LHCN-M2 (cell line): ENCODE measurements at places on chromosomes 3 and 15. TPM values are rescaled to one million over a fixed set of nuclear protein-coding genes. Genes with fewer than 3 reads are reported as not detected.

CACNA2D2 gene
- total RNA-seq, result not detected in 2 replicates

C3orf85 gene
- not detected in 2 replicates for total RNA-seq

AADACL2 gene
- total RNA-seq, result not detected in 2 replicates

CD80 gene
- not detected in 2 replicates for total RNA-seq

ZNF770 gene
- 21.6 and 22.9 TPM in 2 replicates for total RNA-seq

BTLA gene
- total RNA-seq, result 0.17 TPM in 1 of 2 replicates, not detected in the other

RYR3 gene
- total RNA-seq, result not detected in 2 replicates

DUOX1 gene
- total RNA-seq, result under 0.01 and 0.06 TPM in 2 replicates

COL6A6 gene
- not detected in 2 replicates for total RNA-seq

GLDN gene
- total RNA-seq, result not detected in 2 replicates

GXYLT2 gene
- total RNA-seq, result 7.2 and 8.3 TPM in 2 replicates

C3orf49 gene
- total RNA-seq, result not detected in 2 replicates

DALRD3 gene
- total RNA-seq, result 42.5 and 45.7 TPM in 2 replicates

U2SURP gene
- 61.5 and 63.9 TPM in 2 replicates for total RNA-seq

XIRP1 gene
- total RNA-seq, result 0.71 and 4.1 TPM in 2 replicates

SGO1 gene
- total RNA-seq, result 19.3 and 20.0 TPM in 2 replicates

RLBP1 gene
- not detected in 2 replicates for total RNA-seq

NRROS gene
- 1.0 and 2.5 TPM in 2 replicates for total RNA-seq

MBD4 gene
- 25.3 and 28.8 TPM in 2 replicates for total RNA-seq

IQCF5 gene
- total RNA-seq, result not detected in 2 replicates

ULK3 gene
- 31.5 and 36.4 TPM in 2 replicates for total RNA-seq

C2CD4A gene
- not detected in 2 replicates for total RNA-seq

SLCO3A1 gene
- total RNA-seq, result under 0.01 TPM in 2 replicates

ITGA11 gene
- total RNA-seq, result 14.6 and 22.0 TPM in 2 replicates

HRH1 gene
- total RNA-seq, result 8.7 and 9.5 TPM in 2 replicates

IL17RD gene
- 0.51 and 0.92 TPM in 2 replicates for total RNA-seq

LDHAL6B gene
- not detected in 2 replicates for total RNA-seq

TIMP4 gene
- 0.46 and 0.51 TPM in 2 replicates for total RNA-seq

AGBL1 gene
- total RNA-seq, result under 0.01 TPM in 1 of 2 replicates, not detected in the other
